ENCODE measurements at places on chromosomes 4 and X. TPM values are rescaled to one million over a fixed set of nuclear protein-coding genes. Genes with fewer than 3 reads are reported as not detected.

DNA sequence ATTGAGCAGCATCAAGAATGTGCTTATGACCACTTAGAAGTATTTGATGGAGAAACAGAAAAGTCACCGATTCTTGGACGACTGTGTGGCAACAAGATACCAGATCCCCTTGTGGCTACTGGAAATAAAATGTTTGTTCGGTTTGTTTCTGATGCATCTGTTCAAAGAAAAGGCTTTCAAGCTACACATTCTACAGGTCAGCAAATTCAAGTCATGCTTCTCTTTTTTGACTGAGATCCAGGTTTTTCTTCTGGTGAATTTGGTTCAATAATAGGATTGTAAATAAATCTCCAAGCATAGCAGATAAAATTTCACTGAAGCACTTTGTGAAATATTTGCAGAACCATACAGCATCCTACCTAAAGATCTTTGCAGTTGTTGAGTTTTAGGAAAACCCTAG, 218.1 kb downstream of the TLL1 start:
- DNase-seq, result no peak

GRCh38 chr4:1207603-1208265, 35.4 kb upstream of the SPON2 start:
- DNase-seq, result peak; percentile 84

DNA sequence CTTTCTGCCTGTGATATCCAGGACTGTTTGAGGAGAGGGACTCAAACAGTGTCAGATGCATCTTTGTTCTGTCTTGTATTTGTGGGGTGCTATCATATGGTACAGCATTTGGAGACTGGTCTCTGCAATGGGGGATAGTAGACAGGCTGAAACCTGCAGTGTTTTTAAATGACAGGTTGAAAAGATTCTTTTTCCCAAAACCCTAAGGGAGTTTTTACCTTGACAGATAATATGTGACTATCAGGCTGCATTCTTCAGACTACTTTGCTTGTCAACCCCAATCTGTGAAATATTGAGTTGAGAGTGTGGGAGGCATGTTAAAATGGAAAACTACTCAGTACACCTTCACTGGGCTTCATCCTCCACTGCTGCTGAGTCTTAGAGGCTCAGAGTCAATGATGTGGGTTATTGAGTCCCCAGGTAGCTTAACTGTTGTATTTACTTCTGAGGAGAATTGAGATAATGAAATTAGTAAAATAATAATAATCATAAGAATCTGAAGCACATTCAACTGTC, 274.9 kb downstream of the GASK1B start:
- DNase-seq, result no peak

GRCh38 chrX:70970482-70970995, 39.6 kb upstream of the SLC7A3 start:
- no peak for DNase-seq

DNA sequence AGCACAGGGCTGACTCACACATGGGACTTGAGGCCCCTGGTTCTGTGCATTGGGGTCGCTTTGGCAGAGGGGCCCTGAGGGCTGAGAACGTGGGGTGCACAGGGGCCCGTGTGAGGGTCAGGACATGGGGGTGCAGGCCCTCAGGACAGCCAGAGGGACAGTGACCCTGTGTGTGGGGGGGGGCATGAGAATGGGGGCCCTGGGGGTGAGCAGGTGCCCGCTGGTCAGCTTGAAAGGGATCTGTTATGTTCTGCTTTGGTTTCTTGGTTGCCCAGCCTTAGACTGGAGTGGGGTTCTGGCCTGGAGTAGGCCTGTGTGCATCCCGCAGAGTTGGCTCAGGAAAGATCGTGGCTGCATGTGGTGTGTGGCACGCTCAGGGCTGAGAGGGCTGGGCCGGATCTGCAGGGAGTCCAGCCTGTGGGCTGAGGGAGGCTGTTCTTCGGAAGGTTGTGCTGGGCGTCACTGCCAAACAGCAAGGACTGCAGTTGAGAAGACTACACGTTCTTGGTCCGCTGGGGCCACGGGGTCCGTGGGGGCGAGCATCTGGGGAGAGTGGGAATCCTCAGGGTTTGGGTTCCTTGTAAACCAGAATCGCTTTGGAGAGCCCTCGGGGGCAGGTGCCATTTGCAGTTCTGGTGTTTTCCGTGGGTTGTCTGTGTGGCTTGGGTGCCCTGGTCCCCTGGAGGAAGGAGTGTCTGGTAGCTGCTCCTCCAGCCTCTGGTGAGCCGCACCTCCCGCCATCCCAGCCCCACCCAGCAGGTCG, 15.2 kb upstream of the UVSSA start:
- DNase-seq, result no peak

GRCh38 chr4:100632163-100632562, 114.3 kb upstream of the EMCN start:
- DNase-seq, result no peak

DNA sequence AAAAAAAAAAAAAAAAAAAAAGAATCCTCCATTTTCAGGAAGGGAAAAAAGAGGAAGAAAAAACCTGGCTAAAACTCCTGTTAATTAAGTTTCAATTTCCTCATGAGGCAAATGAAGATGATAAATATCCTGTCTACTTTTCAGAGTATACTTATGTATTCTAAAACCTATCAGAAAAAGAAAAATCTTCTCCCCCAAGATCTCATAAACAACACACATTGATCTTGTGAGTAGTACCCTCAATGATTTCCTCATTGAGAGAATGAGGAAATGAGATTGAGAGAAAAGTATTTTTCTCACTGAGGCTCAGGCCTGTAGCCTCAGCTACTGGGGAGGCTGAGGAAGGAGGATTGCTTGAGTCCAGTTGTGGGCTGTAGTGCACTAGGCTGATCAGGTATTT, 146.7 kb downstream of the TET2 start:
- DNase-seq, result no peak

- no peak for DNase-seq
Measured at GRCh38 chrX:109841257-109841656, 108.2 kb upstream of the ACSL4 start.

- DNase-seq, result no peak
Measured at GRCh38 chrX:105706041-105706440, 116.3 kb upstream of the NRK start.

GRCh38 chr4:124509151-124509550, 203.4 kb downstream of the ANKRD50 start:
- DNase-seq, result no peak

- no peak for DNase-seq
Measured at GRCh38 chr4:48762408-48762807, 17.7 kb downstream of the FRYL start.

DNA sequence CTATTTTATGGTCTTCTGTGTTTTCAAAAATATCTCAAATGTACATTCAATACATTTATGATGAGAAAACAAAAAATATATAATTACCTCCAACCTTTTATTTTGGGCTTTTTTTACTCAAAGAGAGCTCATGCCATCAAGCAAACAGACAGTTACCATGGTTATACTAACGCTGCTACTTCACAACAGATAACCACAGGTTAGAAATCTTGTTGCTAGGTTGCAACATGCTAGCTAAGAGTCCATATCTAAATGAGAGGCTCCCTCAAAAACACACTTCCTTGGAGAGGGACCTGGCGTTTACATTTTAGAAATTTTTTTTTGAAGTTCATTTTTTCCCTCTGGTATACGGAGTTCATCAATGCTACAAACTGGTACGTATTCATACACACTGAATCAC, 44.3 kb downstream of the TBC1D9 start:
- DNase-seq, result no peak

DNA sequence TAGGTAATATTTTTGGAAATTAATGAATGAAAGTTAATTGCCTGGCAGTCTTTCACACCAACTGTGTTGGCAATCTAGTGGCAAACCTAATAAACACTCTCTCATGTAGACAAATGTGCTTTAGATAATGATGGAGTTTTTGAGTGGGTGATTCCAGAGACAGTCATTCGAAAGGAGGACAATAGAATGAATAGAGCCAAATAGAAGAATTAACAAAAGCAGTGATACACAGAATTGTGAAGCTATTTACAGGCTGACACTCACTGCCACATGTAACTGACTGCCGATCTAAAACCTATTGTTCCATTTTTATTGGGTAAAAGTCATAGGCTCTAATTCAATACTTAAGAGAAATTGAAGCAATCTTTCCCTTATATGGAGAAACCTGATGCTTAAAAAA, 338.5 kb downstream of the PCDH7 start:
- DNase-seq, result no peak

DNA sequence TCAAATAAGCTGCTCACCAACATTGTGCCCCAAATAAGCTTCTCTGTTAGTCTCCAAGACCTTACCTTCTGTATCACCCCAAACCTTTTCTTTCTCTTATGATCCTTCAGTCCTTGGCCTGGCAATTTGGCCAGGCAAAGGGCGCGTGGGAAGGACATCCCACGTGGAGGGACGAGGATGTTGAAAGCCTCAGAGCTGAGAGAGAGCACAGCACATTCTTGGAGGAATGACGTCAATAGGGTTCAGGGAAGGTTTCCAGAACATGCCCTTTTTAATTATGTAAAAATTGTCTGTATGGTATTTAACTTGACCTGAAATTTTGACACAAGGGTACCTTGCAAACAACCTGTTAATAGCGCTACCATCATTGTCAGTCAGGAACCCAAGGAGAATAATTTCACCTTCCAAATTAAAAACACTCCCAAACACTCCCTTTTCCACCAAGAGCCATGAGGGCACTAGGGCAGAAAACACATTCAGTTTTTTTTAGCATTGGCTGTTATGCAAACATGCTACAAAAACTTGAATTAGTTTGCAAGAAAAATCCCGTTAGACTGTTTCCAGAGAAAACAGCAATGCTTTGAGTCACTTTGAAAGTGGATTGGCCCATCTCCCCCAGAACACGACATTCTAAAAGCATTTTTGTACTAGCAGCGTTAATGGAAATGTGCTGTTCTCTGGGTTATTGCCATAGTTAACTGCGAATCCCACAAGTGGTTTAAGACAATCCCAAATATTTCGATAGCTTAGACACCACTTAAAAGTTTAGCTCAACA, 183.2 kb upstream of the PUDP start:
- DNase-seq, result no peak

DNA sequence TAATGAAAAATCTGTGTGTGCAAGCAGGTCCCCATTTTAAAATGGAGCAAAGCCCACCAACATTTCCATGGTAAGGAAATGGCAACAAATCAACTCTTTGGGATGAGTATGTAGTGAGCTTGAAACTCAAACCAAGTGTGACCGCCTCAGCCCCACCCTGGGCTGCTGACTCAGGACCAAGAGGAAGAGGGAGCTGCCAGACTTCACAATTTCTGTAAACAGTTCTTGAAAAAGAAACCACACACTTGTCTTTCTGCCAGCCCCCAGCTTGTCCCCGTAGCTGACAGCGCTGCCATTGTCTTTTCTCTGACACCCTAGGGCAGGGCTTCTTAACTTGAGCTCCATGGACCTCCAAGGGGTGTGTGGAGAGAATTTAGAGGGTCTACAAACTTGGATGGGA, 10.3 kb downstream of the RTL5 start:
- no peak for DNase-seq

GRCh38 chrX:65609237-65609636, 58.2 kb upstream of the MSN start:
- DNase-seq, result no peak

DNA sequence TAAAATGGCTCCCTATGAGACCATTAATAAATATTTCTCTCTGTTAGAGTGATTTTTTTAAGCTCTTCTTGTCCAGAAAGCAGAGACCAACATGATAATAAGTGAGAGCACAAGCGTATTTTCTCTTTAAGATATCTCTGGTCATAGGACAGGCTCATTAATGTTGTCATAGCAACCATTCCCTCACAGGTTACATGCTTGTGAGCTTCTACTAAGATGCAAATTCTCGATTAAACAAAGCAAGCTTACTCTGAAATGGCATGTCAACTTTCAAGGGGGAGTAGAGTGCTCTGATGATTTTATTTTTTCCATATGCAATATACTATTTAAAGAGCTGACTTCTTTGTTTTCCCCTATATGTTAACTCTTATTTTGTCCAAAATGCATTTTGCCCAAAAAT, 487.2 kb upstream of the LCORL start:
- DNase-seq, result no peak

- DNase-seq, result no peak
Measured at GRCh38 chrX:30577362-30577991, at the start of gene TASL. TASL (minus strand) TSS chrX:30577766; CDS start chrX:30560355, 17,411 bp downstream.

- peak; percentile 48 for DNase-seq
Measured at GRCh38 chr4:85681221-85681657, 206.3 kb downstream of the ARHGAP24 start.

- no peak for DNase-seq
Measured at GRCh38 chrX:30488092-30488491, 89.5 kb downstream of the TASL start.

GRCh38 chrX:30714138-30714537, 60.9 kb downstream of the GK start:
- DNase-seq, result no peak

DNA sequence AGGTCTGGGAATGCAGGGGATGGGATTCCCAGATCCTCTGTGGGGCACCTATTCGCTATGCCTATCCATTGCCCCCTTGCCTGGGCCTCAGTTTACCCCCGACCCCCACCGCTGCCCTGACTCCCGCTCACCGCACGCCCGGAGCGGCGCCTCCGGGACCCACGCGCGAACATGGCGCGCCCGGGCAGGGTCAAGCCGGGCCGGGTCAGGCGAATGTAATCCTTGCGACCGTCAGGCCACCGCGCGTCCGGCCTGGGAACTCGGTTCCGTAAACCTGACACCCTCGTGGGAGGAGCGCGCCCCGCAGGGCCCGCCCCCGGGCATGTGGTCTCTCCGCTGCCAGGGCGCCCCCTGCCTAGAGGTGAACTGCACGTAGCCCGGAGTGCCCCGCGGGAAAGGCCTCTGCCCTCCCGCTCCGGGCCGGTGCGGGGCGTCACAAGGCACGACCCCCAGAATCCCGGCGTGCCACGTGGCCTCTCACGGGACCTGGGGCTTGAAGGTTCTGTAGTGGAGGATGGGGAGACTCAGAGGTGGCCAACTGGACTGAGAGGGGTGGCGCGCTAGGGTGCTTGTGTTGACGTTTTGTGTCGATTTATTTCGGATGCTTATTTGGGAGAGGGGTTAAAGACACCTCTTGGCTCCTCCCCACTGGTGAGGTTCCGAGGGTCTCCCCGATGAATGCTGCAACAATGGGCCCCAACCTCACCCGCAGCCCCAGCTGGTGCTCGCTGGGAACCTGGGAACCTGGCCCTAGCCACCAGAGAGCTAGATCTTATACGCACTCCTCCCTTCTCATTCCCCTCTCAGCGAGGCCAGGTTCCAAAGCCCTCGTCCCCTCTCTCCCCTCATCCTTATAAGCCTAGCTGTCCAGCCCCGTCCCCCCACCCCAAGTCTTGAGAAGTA, at the start of gene PRICKLE3:
PRICKLE3 (minus strand) TSS at position 249 of the 903 bp plus-strand sequence; CDS start at position 173, 76 bp downstream.
- DNase-seq, result peak; percentile 93

DNA sequence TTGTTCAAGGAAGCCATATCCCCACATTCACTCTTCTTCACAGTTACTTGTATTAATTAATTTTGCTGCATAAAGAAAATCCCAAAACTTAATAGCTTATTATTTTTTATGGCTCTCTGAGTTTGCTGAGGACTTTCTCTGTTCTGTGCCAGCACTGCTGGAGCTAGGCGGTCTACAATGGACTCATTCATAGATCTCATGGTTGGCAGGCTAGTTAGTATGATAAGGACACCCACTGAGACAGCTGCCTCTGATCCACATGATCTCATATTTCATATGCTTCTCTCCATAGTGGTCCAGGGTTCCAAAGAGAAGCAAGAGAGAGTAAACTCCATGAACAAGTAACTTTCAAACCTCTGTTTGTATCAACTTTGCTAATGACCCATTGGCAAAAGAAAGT, 170.2 kb downstream of the ADGRA3 start:
- DNase-seq, result no peak

BEX4 gene
- total RNA-seq, result 30.3 TPM

MMGT1 gene
- total RNA-seq, result 22.4 TPM

TMSB15C gene
- 0.19 TPM for total RNA-seq

RAB40A gene
- not detected for total RNA-seq

MAGEA12 gene
- not detected for total RNA-seq

TEX13C gene
- not detected for total RNA-seq

VCX2 gene
- not detected for total RNA-seq

NR3C2 gene
- total RNA-seq, result 23.6 TPM

FAT4 gene
- 6.5 TPM for total RNA-seq

DCAF4L1 gene
- total RNA-seq, result 0.24 TPM

Data from Right ventricle myocardium inferior (tissue), 1 donor.